ENCODE measurements at places on chromosomes 5 and 9. TPM values are rescaled to one million over a fixed set of nuclear protein-coding genes. Genes with fewer than 3 reads are reported as not detected.
A peak's percentile ranks its signal among the peaks of the same experiment; 100 is the strongest.

DNA sequence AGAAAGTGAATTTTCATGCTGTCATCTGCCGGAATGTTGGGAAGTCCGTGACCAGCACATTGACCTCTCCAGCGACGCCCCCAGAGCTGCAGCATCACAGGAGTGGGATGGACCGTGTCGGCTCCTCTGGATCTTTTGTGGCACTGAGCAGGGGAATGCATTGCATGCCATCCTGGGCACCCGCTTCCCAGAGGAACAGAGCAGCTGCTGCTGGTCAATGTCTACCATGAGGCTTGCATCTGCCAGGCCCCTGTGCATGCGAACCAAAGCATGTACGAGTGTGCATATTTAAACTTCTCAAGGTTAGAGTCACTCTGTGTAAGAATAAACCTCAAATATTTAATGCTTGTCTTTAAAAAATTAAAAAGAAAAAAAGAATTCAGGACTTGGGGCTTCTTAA lies 414.8 kb downstream of the GADD45G start:
- no peak for DNase-seq

DNA sequence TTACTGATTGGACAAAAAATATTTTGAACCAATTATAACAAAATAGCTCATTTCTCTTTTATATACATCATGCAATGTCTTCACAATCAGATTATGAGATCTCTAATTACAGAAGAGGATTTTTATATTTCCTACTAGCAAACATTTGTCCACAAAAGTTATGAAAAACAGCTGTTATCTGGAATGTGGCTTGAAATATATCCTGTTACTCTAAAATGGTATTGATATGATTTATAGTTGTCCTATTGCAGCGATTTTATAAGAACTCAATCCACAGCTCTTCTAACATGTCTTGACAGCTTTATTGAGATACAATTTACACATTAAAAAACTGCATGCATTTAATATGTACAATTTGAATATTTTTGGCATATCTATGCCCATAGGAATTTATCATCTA lies 779.9 kb upstream of the ACO1 start:
- DNase-seq, result no peak

DNA sequence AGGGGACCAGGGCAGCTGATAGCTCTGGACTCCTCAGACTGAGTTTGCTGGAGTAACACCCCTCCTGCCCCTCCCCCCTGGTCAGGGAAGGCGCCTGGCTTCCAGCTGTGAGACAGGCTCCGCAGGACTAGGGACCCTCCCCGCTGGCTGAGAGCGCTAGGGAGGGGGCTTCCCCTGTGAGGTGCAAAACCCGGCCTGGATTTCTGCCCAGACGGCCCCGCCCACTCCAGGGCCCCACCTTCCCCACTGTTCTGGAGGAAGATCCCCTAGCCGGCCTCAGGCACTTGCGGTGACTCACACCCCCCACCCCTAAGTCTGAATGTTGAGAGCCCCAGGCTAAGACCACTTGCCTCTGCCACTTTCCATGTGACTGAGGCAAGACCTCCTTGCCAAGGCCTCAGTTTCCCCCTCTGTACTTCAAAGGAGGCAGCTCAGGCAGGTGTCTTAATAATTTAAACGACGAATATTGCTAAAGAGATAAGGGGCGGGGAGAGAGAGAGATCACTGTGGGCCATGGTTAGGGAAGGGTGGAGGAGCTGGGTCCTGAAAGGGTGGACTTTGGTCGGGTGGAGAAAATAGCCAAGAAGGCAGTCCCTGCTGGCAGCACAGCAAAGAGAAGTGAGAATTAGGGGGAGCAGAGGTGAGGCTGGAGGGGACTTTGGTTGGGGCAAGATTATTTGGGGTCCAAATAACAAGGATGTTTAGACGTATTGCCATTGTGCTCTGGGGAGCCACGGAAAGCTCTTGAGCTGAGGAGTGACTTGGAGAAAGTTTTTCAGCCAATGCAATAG lies 1.0 kb upstream of the DAB2IP start:
- peak; percentile 73 for DNase-seq

GRCh38 chr5:160175438-160176218 lies 53.7 kb upstream of the FABP6 start:
- no peak for DNase-seq

- DNase-seq, result peak; percentile 86
These were observed 79.9 kb downstream of the FNBP1 start for GRCh38 chr9:129962889-129963703.

GRCh38 chr9:18821788-18822187 lies 211.2 kb downstream of the SAXO1 start:
- no peak for DNase-seq

- DNase-seq, result no peak
These were observed 30.4 kb upstream of the SYNPO start for GRCh38 chr5:150609843-150610584.

GRCh38 chr5:106637275-106637674 lies 1033.5 kb downstream of the EFNA5 start:
- no peak for DNase-seq

DNA sequence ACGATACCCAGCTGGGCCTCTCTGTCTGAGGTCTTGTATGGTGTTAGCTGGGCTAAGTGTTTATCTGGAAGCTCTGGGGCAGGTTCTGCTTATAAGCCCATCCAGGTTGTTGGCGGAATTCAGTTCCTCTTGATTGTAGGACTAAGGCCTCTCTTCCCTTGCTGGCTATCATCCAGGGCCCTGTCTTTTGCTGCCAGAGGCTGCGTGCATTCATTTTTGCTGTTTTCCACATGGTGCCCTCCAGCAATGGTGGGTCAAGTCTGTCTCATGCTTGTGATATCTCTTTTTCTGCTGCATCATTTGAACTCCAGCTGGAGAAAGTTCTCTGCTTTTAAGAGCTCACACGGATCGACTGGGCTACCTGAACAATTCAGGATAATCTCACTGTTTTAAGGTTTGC lies 105.7 kb upstream of the ZNF618 start:
- no peak for DNase-seq

- DNase-seq, result no peak
These were observed 99.2 kb upstream of the SPATA31C2 start for GRCh38 chr9:88237479-88237961.

DNA sequence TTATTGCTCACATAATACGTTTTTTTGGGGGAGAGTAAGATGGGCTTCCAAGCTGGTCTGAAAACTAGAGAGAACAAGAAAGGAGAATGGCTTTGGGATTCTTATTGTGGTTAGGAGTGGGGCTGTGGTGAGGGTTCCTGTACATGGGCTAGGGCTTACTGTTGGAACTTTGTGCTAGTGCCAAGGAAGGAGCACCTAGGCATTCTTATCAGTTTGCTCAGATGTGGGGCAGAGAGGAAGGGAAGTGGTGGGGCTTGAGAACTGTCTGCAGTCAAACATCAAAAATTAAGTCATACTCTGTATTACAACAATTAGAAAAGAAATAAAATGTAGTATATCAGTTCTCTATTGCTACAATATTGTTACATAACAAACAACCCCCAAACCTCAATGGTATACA lies 4.0 kb upstream of the THBS4 start:
- no peak for DNase-seq

GABRA1 gene
- total RNA-seq, result not detected

RAD50 gene
- 51.3 TPM for total RNA-seq

PGM5 gene
- not detected for total RNA-seq

GZMA gene
- 2.4 TPM for total RNA-seq

EQTN gene
- total RNA-seq, result not detected

All from activated CD4-positive, alpha-beta T cell treated with anti-CD3 and anti-CD28 coated beads for 36 hours (primary cell).